ENCODE measurements at places on chromosomes 5 and 9. TPM values are rescaled to one million over a fixed set of nuclear protein-coding genes. Genes with fewer than 3 reads are reported as not detected.

Gene CCDC180
- 3.8 TPM for polyA plus RNA-seq

Gene SPOCK1
- 4.1 TPM for polyA plus RNA-seq

Gene PCDHB2
- 31.2 TPM for polyA plus RNA-seq

Gene TMEM167A
- 143 TPM for polyA plus RNA-seq

Gene IL13
- not detected for polyA plus RNA-seq

Gene PIP5KL1
- polyA plus RNA-seq: 3.4 TPM

Gene SHISAL2B
- polyA plus RNA-seq: 0.36 TPM

Gene SNX18
- 15.6 TPM for polyA plus RNA-seq

Gene TCOF1
- 31.4 TPM for polyA plus RNA-seq

Gene STK32A
- polyA plus RNA-seq: 1.1 TPM

Gene PCDHAC2
- polyA plus RNA-seq: 18.9 TPM

Gene SLC6A3
- polyA plus RNA-seq: not detected

Gene PCDHA7
- 0.37 TPM for polyA plus RNA-seq

Gene FAM114A2
- 13.6 TPM for polyA plus RNA-seq

Gene PCDHA4
- 9.1 TPM for polyA plus RNA-seq

Data from cardiac muscle cell (in vitro differentiated cells and primary cell).